ENCODE measurements at places on chromosomes 6 and 20.

GRCh38 chr20:10596710-10597121, 77.1 kb downstream of the JAG1 start:
- peak; percentile 62 for DNase-seq

DNA sequence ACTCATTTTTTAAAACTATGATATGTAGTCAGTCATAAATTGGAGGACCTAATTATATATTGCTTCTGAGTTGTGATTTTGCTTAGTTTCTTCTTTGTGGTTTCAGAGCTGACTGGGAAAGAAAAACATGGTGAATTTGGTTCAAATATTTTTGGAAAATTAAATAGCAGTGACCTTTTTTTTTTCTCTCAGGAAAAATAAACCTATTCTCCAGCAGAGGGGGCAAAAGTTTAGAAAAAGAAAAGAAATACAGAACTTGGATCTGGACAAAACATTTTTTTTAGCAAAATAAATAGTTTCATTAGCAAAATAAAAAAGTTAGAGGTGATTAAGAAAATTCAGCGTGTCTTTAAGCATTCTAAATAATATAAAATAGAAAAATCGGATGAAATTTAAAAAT, 10.2 kb downstream of the COL10A1 start:
- no peak for DNase-seq

DNA sequence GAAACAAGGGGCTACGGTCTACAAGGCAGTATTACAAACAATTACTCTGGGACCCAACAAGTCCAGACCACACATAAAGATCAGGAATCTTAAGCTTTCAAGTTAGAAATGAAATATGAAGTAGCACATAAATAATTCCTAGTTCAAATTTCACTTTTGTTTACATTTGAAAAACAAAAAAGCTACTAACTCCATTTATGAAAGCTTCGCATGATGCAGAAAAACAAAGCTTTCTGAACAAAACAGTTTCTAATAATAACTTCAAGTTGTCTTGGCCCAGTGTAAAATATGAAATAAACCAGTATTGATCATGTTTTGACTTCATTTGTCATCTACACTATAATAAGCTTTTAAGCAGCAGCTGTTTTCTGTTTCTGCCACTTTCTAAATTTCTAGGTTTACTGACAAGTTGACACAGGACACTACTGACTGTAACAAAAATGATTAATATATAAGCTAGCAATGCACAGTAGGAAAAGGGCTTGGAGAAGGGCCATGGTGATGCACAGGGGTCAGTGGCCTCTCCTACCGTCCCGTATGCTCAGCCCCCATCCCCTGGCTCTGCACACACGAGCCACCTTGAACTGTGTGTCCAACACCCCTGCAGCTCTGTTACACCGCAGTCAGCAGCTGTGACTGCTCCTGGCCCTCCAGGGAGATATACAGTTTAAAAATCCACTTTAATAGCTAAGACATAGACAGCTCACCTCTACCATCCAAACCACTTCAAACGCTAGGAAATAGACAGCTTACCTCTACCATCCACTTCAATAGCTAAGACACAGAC, 13.3 kb upstream of the RAB22A start:
- no peak for DNase-seq

GRCh38 chr6:128172752-128173682, 272.2 kb upstream of the THEMIS start:
- DNase-seq, result no peak

DNA sequence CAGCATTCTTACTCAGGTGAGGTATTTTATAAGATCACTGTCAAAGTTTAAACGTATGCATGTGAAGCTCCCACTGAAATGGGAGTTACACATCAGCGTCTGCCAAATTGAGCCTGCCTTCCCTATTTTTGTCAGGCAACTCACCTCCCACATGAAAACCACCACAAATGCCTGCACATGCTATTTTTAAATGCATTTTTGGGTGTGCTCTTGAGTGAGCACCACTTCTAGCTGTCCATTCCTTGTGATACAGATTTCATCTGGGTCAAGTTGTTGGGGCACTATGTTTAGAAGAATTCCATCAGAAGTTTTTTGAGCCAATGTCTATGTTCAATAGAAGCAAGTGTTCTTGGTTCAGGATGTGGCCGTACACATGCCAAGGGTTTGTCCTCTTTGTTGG, 71.7 kb upstream of the RIPPLY2 start:
- DNase-seq, result no peak

GRCh38 chr20:38023181-38024001, 9.9 kb downstream of the TTI1 start:
- DNase-seq, result no peak

- peak; percentile 43 for DNase-seq
These were observed 43.5 kb downstream of the ZFAND3 start for GRCh38 chr6:37862992-37863391.

DNA sequence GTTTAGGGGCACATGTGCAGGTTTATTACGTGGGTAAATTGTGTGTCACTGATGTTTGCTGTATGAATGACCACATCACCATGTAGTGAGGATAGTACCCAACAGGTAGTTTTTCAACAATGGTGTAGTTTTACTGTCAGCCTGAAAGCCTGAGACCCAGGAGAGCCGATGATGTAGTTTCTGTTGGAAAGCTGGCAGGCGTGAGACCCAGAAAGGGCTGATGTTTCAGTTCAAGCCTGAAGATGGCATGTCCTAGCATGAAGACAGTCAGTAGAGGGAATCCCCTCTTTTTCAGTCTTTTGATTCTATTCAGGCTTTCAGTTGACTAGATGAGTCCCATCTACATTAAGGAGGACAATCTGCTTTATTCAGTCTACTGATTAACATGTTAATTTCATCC, 96.7 kb downstream of the KLHL32 start:
- DNase-seq, result no peak

- no peak for DNase-seq
These were observed 45.1 kb upstream of the MICB start for GRCh38 chr6:31452859-31453258.

DNA sequence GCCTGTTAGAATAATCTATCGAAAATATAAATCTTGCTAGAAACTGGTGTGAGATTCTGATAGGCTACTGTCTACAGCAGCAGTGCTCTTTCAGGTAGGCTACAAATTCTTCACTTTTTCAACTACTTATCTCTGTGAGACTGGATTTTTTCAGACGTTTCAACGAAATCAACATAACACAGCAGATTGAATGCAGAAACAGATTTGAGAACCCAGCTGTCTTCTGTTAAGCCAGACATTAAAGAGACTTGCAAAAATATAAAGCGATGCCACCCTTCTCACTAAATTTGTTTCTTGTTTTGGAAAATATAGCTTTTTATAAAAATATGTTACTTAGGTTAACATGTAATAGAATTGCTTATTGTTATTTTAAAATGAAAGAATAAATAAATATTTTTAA, 140.6 kb upstream of the PHACTR1 start:
- DNase-seq, result no peak

DNA sequence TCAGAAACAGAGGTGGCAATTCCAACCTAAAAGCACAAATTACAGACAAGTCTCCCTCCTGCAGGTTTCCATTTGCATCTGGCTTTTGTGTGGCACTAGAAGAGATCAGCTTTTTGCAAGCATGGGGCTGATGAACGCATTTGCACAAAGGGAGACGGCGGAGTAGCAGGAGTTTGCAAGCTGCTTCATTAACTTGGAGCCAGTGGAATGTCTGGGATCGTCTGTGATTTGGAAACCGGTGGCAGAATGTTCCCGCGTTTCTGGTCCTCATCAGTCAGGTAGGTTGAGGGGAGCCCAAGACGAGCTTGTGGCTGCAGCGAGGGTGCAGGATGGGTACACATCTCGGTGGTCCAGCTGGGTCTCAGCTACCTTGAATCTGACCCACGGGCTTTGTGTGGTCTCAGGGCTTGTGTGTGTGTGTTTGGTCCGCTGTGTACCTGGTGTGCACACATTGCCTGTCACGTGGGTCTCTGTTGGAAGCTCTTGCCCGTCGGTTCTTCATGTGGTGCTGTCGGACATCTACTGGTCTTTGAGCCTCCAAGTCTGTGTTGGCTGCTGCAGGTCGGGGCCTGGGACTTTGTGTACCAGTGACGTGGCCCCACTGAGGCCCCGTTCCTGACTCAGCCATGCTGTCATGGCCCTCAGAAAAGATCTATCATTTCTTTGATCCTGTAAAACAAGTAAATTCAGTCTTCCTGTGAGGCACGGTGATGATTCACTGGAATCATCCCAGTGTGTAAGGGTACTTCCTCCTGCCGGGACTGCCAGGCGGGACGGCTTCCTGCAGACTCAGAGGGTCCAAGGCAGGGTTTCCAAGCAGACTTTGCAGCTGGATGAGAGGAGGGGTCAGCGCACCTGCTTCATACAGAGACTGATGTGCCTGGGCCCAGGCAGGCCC, 12.4 kb upstream of the MYT1 start:
- peak; percentile 72 for DNase-seq

DNA sequence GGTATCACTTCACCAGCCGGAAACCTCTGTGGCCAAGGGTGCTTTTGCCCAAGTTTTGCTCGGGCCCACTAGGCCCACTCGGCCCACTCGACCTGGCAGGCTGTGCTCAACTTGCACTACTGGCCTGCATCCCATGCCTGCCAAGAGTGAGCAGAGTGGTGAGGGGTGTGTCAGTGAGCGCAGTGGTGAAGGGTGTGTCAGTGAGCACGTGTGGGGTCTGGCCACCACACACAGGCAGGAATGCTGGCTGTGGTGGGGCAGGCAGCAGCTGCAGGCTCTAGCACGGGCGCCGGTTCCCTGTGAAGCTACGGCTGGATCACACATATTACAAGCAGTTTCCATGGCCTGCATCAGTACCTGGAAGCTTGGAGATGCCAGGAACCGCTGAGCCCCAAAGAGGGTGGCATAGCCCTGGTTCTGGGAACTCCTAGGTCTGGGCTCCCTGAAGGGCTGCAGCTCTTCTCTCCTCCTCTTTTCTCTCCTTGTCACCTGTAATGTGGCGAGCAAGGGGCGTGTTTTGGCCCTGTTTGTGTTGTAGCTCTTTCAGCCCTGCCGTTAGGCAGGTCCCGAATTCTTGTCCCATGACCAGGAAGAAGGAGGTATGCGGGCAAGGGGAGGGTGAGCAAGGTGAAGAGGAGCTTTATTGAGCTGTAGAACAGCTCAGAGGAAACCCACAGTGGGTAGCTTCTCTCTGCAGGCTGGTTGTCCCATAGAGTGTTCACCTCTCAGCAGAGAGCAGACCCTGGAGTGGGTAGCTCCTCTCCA, 51.0 kb upstream of the CLDN20 start:
- DNase-seq, result no peak

DNA sequence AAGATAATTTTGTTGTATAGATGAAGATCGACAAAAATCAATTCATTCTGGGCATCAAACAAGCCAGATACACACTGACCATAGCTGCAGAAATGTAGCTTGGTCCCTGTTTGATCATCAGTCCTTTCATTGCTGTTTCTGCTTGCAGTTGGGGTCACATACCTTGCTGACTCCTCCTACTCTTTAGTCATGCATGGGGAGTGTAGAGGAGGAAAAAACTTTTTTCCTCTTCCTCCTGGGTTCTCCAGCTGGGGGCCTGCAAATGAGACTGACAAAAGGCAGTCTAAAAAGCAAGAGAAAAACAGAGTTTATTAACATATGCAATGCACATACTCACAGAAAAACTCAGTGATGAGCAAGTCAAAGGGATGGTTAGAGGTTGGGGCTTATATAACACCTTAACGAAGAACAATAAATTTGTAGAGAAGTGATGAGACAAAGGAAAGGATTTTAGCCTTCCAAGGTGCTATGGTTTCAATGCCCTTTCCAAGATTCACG, 105.8 kb downstream of the QRSL1 start:
- no peak for DNase-seq

DNA sequence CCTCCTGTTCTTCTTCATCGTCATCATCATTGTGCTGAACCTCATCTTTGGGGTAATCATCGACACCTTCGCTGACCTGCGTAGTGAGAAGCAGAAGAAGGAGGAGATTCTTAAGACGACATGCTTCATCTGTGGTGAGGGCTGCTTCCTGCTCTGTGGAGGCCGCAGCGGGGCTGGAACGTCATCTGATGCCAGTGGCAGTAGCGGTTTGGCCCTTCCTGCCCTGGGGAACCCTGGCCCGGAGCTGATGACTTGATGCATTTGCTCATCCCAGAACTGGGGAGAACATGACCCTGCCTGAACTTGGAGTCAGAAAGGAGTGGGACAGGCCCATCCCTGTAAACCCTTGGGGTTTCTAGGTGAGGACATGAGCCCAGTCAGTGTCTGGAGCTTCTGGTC, 18.7 kb downstream of the UQCC2 start:
- no peak for DNase-seq

DNA sequence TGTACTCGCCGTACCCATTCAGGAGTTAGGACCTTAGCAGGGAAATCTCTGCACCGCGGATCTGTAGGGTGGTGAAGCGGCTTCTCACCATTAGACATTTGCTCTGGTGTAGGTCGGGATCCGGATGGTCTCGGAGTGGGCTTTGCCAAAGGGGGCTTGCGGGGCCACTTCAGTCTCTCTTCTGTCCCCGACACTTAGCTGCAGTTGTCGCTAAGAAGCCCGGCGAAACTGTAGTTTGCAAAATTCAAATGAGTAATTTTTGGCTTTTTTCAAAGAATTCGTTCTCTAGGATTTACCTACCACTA, 433 bp downstream of the QRSL1 start:
- no peak for DNase-seq

GRCh38 chr20:56157530-56158203, 90.9 kb upstream of the MC3R start:
- DNase-seq, result no peak

GRCh38 chr20:19095762-19096161, 116.7 kb upstream of the SLC24A3 start:
- DNase-seq, result no peak

- DNase-seq, result no peak
These were observed 73.3 kb downstream of the AKAP12 start for GRCh38 chr6:151313066-151313491.

GRCh38 chr6:122408702-122409458, 9.4 kb downstream of the HSF2 start:
- no peak for DNase-seq

All from HTR-8/SVneo (cell line).